Calu3 (cell line): ENCODE measurements at places on chromosomes 4 and X. TPM values are rescaled to one million over a fixed set of nuclear protein-coding genes. Genes with fewer than 3 reads are reported as not detected.

Gene SLC34A2
- 12.8 and 23.0 TPM in 2 replicates for total RNA-seq

Gene CT45A2
- not detected in 2 replicates for total RNA-seq

Gene SMR3B
- total RNA-seq, result not detected in 2 replicates

Gene CXCL6
- total RNA-seq, result 48.2 and 91.0 TPM in 2 replicates

Gene BEX5
- total RNA-seq, result 3.9 and 4.8 TPM in 2 replicates

Gene EDA
- 5.0 and 5.7 TPM in 2 replicates for total RNA-seq

Gene SMARCA5
- 37.4 and 47.8 TPM in 2 replicates for total RNA-seq

Gene NOX1
- total RNA-seq, result not detected in 2 replicates

GRCh38 chr4:95106408-95106928 is 348.7 kb downstream of the BMPR1B start:
- DNase-seq, result no peak

GRCh38 chr4:149173241-149174013 is 642.2 kb downstream of the IQCM start:
- DNase-seq, result no peak

DNA sequence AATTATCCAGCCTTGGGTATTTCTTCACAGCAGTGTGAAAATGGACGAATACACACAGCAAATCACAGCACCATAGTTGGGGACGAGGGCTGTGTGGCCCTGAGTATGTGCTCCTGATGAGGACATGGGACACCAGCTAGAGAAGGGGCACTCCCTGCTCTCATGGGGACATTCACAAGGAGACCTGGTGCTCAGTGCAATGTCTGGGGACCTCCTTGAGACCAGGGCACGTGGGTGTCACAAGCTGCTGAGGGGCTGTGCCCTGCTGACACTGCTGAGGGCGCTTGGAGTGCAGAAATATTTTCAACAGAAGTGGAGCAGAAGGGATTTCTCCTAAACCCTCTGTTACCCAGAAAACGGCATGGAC is 65.4 kb downstream of the TRMT44 start:
- no peak for DNase-seq

GRCh38 chr4:16248605-16249004 is 22.3 kb upstream of the TAPT1 start:
- no peak for DNase-seq

DNA sequence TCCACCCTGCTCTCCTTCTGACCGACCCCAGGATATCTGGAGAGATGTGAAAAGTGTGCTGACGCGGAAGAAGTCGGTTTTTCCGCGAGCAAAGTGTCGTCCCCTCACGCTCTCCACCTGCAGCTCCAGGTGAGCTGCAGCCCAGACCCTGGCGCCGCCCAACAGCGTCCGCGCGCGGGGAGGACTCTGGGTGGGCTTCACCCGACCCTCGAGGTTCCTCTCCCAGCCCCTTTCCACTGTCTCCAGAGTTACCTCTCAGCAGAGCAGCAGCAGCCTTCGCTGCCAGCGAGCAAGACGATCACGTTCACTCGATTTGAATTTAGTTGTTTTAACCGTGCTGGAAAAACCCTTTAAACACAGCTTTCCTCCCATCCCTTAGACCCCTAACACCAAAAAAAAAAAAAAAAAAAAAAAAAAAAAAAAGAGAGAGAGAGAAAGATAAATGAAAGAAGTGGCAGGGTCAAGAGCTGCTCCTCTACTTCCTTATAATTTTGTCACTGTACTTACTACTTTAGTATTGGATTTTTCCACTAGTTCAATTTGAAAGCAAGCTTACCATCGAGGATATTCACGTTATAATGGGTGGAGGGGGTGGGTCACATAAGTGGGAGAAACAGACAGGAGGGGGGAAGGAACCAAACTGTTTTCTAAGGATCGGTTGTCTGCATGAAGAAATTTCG is 758 bp upstream of the NR3C2 start:
- DNase-seq, result no peak

DNA sequence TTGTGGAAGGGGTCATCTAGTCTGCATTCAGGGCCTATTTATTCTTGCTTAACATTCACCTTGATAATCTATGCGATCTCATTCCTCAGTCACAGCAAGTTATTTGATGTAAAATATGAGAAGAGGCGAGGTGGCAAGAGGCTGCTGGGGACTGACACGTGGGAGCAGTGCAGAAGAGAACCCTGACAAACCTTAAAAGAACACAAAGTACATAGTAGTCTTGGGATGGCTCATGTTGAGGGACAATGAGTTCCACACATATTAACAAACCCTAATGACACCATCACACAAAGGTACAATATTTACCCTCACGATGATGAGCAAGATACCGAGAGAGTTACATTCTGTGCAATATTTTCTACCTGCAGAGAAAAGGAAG is 57.5 kb downstream of the MAML3 start:
- DNase-seq, result no peak

- DNase-seq, result no peak
Measured at GRCh38 chr4:83371936-83372335, 37.3 kb upstream of the HPSE start.

GRCh38 chr4:10715696-10716095 is 31.1 kb upstream of the CLNK start:
- DNase-seq, result no peak

DNA sequence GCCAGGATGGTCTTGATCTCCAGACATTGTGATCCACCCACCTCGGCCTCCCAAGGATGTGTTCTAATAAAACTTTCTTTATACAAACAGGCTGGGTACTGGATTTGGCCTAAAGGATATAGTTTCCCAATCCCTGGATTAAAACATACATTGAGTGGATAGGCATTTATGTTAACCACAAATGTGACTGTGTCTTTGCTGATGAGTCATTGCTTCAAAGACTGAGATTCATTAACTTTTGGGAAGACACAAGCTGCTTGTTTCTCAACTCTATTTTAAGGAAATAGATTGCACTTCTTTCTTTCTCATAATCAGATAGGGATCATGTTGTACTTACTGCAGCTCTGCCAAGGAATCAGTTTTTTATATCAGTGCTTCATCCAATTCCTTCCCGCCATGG is 131.3 kb upstream of the AGA start:
- no peak for DNase-seq

- no peak for DNase-seq
Measured at GRCh38 chr4:186714006-186714675, 9.5 kb downstream of the FAT1 start.

GRCh38 chrX:29687687-29688086 is 527.7 kb upstream of the MAGEB2 start:
- no peak for DNase-seq

DNA sequence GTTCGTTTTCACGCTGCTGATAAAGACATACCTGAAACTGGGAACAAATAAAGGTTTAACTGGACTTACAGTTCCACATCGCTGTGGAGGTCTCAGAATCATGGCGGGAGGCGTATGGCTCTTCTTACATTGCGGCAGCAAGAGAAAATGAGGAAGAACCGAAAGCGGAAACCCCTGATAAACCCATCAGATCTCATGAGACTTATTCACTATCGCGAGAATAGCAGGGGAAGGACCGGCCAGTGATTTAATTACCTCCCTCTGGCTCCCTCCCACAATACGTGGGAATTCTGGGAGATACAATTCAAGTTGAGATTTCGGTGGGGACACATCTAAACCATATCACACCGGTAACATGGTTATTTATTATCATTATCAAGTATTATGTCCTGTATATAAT is 2204.5 kb downstream of the ARAP2 start:
- no peak for DNase-seq

- DNase-seq, result no peak
Measured at GRCh38 chrX:99078301-99078700, 1331.8 kb downstream of the PCDH19 start.

DNA sequence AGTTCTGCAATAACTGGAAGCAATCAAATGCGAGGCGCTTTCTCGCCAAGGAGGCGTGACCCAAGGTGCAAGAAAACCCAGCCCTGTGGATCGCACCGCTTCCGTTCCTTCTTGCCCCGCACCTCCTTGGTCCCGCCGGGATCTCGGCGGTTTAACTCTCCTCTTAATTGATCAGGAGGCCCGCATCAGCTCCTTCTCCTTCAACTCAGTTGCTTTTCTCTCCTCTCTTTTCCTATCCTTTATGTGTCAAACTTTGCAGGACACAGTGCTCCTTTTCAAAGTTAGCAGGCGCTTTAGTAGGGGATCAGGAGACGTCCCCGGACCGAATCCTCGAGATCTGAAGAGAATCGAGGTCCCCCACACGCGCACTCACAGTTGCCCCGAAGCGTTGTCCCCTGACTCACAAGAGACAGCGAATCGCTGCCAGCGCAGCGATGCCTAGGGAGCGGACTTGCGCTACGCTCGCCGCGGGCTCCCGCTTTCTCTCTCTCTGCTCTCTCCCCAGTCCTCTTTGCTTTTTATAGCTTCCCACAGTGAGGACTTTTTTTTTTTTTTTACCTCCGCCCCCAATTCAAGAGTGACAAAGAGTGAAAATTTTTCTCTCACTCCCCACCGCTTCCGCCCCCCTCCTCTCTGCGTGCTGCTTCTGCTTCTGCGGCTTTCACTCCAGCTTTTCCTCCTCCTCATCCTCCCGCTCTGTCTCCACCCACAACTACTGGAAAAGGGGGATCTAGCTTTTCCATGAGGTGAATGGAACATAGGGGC is at the start of gene DKK2:
Gene DKK2 (minus strand): TSS at position 495 of the 765 bp plus-strand sequence. CDS start 722 bp downstream, outside the sequence.
- no peak for DNase-seq

DNA sequence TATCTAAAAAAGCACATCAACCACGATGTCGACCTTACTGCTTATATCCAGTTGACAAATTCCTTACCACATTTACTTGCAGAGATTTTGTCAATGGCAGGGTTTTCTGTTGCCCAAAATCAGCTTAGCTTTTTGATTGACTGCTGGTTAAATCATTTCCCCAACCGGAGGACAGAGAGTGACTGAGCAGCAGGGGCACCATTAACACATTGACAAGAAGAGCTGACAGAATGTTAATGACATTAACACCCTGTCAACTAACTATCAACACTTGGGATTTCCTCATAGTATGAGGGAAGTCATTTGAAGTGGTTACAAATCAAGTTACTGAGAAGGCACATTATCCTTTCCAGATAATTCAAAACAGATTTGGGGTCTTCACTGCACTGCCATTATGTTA is 368.4 kb downstream of the RPA4 start:
- no peak for DNase-seq

GRCh38 chr4:127124919-127125318 is 507.8 kb upstream of the INTU start:
- DNase-seq, result no peak

GRCh38 chr4:185210102-185210981 is 944 bp downstream of the SNX25 start:
- peak; percentile 28 for DNase-seq

- DNase-seq, result no peak
Measured at GRCh38 chr4:5747738-5748375, 36.9 kb downstream of the EVC start.

DNA sequence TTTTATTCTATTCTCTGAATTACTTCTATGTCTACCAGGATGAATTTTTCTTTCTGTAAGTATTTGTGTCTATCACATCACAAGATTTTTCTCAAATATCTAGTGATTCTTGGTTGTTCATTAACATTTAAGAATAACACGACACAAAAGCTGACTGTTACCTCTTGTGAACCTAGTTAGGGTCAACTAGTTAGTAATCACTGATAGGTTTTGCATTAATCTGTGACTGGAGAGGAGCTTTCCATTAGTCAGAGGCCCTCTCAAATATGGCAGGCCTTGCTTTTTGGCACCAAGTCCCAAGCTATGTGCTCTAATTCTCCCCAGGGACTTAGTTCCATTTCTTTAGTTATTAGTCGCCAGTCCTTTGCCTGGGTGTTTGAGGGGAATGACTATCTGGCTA is 259.2 kb downstream of the CFAP299 start:
- no peak for DNase-seq

- no peak for DNase-seq
Measured at GRCh38 chr4:169099771-169100180, 89.7 kb upstream of the CBR4 start.

DNA sequence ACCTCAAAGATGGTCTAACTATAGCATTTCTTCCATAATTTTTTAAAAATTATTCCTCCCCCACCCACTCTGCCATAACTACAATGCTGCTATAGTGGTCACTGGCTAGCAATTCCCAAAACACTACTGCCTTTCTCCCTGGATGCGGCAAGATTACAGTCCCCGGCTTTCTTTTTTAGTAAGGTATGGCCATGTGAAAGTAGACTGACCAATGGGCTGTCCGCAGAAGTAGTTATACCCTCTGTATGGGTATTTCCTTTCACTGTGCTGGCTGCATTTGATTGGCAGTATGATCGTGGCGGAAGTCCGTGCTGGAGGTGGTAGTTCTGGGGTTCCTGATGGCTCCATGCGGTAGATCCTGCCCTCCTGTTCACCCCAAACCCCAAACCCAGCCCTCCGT is 166.0 kb downstream of the FBXO8 start:
- no peak for DNase-seq

- DNase-seq, result no peak
Measured at GRCh38 chr4:28225050-28225449, 1364.4 kb downstream of the STIM2 start.

DNA sequence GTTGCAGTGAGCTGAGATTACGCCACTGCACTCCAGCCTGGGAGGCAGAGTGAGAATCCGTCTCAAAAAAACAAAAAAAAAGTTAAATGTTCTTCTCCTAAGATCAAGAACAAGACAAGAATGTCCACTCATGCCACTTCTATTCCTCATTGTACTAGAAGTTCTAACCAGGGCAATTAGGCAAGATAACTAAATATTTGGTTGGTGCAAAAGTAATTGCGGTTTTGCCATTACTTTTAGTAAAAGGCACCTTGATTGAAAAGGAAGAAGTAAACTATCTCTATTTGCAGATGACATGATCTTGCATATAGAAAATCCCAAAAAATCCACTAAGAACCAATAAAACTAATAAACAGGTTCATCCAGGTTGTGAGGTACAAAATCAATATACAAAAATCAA is 24.0 kb upstream of the SLC7A3 start:
- DNase-seq, result no peak
